ENCODE measurements at places on chromosomes 5 and 9.

DNA sequence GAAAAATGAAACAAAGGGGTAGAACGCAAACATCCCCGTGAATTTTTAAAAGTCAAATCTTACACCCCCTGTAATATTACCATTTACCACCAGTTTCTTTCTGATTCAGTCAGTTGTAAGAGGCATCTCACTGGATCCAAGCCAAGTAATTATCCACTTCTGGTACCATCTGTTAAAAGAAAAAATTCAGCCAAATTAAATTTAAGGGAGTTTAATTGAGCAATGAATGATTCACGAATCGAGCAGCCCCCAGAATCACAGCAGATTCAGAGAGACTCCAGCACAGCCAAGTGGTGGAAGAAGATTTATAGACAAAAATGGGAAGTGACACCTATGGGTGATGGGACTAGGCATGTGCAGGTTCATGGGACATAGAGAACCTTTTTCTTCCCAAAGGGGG lies 29.9 kb upstream of the MTMR12 start:
- no peak for DNase-seq

DNA sequence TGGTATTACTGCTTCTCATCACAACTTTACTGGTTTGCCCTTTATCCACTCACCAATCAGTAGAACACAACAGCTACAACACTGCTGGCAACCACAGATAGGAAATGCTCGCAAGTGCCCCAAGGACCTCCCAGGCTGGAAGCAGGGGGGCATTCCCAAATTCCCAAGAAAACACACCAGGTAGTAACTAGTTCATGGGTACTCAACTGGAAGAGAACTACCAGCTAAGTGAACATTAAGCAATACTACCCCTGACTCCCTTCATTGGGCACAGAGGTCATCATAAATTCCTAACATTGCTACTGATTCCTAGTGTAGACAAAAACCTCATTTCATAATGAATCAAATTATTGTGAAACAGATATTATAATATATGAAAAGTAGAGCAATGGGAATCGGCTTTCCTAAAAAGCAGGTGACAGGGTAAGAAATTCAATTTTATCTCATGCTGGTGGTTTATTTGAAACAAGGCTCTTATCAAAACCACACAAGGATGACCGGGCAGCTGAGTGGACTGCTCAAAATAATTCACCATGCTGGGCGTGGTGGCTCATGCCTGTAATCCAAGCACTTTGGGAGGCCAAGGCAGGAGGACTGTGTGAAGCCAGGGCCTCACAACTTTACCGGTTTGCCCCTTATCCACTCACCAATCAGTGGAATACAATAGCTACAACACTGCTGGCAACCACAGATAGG lies 81.6 kb downstream of the TLE1 start:
- no peak for DNase-seq

GRCh38 chr9:133604856-133605255 lies 4.3 kb downstream of the FAM163B start:
- no peak for DNase-seq

- peak; percentile 23 for DNase-seq
Observed at GRCh38 chr5:68652534-68652965, 437.0 kb downstream of the PIK3R1 start.

GRCh38 chr5:169971780-169972179 lies 8.5 kb downstream of the INSYN2B start:
- DNase-seq, result no peak

DNA sequence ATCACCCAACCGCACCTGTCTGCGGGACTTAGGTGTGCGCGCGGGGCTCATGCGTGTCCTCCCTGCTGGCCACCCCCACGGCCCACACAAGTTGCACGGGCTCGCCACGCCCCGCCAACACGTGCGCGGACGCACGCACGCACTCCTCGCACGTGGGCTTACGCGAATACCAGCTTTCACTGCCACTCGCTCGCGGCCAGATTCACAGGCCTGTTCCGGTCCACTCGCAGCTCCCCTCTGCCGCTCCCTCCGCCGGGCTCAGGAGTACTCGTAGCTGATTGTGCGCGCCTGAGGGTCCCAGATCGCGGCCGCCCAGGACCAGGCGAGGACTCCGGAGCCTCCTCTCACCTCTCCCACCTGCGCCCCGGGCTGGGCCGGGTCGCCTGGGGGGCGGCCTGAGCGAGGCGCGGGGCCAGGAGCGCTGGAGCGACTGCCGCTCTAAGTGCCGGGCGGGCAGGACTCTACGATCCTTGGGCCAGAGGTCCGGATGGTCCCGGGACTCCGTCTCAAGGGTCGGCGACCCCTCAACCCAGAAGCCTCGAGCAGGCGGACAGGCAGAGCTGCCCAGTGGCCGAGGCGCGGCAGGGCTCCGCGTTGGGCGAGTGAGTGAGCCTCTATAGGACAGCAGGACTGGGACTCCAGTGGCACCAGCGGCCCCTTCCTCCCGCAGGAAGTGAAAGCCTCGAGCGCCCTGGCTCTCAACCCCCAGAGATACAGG lies 3.4 kb downstream of the PCDHGC5 start:
- DNase-seq, result no peak

DNA sequence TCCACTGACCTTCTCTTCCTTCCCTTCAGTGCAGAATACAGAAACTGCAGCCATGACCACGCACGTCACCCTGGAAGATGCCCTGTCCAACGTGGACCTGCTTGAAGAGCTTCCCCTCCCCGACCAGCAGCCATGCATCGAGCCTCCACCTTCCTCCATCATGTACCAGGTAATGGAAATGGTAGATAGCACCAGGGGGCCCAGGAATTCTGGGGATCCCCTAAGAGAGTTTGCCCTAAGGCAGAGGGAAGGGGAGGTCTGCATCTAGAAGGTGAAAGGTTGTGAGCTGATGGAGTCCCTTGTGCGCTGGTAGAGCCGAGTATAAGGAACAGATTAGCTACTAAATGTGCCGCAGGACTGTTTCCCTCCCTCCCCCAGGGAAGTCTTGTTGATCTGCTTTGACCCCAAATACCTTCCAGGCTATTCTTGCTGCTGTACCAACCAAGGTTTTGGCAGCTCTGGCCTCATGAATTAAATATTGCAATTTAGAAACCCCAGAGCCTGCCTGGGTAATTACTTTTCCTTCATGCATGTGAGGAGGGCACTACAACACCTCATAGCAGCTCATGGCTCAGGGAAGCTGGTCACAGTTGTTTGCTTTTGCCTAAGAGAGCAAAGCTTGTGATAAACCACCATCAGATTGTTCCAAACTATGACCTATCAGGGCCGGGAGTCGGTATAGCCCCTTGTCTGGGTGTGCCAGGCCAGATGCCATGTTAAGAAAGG lies 19.6 kb downstream of the CYFIP2 start:
- no peak for DNase-seq

DNA sequence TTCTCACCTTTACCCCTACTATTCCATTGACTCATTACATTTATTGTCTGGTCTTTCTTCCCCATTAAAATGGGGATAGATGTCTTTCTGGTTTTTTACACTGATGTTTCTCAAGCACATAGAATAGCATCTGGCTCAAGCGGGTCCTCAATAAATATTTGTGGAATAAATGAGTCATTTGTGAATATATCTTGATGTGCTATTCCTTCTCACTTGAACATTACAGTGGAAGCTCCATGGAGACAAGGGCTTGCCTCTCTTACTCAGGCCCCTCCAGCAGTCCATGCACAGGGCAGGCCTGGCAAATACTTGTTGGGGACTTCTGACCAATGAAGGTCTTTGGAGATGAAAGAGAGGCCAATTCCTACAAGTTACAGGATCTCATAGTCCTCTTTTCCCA lies 151.7 kb upstream of the TAS2R1 start:
- DNase-seq, result no peak

DNA sequence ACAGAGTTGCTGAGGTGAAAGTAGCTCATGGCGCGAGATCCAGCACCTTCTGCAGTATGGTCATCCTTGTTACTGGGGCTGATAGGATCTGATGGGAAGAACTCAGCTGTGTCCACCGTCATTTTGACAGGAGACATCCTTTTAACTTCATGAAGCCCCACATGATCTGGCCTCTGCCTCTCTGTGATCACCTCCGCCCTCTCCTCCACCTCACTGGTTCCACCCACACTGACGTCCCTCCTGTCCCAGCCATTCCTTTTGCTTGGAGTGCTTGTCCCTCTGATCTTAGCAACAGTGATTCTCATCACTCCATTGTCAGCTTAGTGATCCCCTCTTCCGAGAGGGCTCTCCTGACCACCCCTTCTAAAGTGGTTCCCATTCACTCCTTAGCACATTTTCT lies 25.8 kb downstream of the NEUROG1 start:
- no peak for DNase-seq

GRCh38 chr9:137802021-137802420 lies 75.6 kb upstream of the CACNA1B start:
- DNase-seq, result no peak

- no peak for DNase-seq
Observed at GRCh38 chr9:95494416-95495371, 22.1 kb downstream of the PTCH1 start.

DNA sequence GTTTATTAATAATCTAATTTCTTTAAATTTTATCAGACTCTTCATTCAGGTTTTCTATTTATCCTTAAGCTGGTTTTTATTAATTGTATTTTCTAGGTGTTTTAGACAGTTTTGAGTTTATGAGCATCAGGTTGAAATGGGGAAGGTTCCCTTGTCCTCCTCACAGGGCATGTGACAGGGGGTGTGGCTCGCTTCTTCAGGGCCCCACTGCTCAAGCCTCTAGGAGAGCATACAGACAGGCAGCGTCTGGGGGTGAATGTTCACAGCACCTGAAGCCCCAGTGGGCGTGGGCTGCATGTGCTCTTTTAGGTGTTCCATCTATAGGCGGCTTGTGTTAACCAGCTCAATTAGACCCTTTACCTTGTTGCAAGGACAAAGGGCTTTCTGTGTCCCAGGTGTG lies 78.2 kb upstream of the RUFY1 start:
- DNase-seq, result no peak

DNA sequence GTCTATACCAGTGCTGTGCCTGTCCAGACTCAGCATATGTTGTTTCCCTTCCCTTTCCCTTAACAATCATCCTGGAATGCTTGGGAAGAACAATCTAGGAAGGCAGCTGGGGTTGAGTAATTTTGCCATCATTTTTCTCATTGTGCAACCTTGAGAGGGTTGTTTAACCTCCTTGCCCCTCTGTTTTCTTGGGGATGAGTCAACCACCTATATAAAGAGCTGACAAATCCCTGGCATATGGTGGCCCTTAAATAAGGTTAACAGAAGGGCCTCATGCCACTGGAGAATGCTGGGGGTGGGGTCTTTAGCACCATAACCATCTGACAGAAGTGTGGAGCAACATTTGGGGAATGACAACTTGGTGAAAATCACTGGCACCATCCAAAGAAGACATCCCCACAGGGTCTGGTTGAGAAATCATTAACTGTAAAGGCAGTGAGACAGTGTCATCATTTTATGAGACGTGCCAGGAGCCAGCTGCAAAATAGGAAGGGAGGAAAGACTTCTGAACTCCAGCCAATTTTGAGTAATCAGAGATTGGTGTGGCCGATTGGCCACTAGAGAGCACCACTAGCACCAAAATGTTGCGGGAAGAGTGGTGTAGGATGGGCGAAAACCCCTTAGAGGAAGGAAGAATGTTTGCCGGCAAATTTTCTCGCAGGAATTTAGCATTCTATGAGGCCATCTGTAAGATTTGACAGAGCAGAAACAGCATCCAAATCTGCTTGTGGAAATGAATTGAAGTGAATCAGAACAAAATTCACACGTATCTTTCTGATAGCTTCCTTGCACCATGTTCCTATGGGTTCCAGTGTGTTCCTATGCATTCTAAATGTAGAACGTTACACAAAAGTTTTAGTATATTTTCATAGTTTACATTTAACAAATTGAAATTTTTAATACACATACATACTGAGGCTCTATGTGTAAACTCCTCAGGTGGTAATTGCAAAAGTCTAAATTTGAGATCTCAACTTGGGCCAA lies 113.8 kb downstream of the MSX2 start:
- DNase-seq, result peak; percentile 90

DNA sequence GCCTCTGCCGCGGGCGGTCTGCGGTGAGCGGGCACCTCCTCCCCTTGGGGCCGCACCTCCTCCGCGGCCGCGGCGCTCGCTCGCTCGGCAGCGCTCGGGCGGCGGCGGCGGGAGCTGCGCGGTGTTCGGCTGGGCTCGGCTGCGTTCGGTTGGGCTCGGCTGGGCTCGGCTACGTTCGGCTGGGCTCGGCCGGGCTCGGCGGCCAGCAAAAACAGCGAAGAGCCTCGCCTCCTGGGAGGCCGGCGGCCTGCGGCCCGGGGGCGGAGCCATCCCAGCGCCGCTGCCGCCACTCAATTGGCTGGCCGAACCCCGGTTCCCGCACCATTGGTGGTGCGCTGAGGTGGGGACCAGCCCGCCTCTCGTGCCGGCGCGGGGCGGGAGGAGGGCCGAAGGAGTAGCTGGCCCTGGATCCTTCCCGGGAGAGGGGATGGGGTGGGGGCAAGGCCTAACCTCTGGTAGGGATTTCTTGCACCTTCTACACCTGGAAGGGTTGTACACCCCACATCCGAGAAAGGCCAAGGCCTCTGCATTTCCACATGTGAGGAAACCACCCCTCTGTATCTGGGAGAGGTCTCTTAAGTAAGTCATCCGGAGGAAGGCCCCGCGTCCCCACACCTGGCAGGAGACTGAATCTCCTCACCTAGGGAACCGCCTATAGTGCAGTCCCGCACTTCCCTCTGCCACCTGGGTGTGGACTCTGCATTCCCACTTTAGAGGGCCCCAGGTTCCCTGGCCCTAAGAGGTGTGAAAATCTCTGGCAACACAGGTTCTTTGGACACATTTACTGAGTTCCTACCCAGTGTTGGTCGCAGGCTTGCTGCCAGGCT lies at the start of gene ENHO:
TSS of gene ENHO (minus strand) at position 20 of the 827 bp plus-strand sequence. CDS start 1,295 bp downstream, outside the sequence.
- DNase-seq, result peak; percentile 64

GRCh38 chr5:142327111-142327842 lies 2.5 kb upstream of the SPRY4 start:
- DNase-seq, result no peak

GRCh38 chr5:126965487-126965886 lies 64.9 kb downstream of the MARCHF3 start:
- no peak for DNase-seq

DNA sequence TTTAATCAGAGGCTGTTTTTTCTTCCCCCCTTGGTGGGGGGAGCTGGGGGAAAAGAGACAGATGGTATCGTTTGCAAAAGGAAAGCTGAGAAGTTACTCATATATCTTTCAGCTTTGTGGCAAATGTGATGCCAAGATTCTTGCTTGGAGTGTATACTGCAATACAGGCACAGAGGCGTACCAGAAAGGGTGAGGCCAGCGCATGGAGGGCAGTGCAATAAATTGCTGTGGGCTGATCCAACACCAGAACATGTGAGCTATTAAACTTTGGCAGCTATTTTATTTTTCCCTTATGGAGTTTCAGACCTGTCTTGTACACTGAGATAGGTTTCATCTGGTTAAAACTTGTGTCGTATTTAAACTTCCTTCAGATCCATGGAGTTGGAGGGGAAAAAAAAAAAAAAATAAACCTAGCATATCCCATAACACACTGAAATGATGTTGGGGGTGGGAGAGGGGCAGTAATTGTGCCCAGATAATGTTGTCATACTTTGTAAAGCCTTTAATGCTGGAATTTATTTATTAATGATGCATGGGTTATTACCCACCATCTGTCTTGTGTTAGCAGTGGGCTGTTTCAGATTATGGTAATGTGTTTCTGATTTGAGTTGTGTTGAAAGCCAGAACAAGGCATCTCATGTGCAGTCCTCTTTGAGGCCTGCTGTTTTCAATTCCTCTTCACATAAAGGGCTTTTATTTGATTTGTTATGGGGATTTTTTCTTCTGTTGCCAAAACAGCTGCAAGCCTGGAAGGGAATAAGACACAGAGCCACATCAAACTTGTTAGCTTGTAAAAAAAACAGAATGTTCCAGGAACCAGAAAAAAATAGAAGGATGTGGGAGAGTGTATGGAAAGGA lies 891.3 kb downstream of the TLE1 start:
- DNase-seq, result no peak
